ENCODE measurements at places on chromosomes 7 and 10.
A peak's percentile ranks its signal among the peaks of the same experiment; 100 is the strongest.

- DNase-seq, result no peak
Measured at GRCh38 chr10:104434601-104435000, 81.0 kb downstream of the CFAP58 start.

DNA sequence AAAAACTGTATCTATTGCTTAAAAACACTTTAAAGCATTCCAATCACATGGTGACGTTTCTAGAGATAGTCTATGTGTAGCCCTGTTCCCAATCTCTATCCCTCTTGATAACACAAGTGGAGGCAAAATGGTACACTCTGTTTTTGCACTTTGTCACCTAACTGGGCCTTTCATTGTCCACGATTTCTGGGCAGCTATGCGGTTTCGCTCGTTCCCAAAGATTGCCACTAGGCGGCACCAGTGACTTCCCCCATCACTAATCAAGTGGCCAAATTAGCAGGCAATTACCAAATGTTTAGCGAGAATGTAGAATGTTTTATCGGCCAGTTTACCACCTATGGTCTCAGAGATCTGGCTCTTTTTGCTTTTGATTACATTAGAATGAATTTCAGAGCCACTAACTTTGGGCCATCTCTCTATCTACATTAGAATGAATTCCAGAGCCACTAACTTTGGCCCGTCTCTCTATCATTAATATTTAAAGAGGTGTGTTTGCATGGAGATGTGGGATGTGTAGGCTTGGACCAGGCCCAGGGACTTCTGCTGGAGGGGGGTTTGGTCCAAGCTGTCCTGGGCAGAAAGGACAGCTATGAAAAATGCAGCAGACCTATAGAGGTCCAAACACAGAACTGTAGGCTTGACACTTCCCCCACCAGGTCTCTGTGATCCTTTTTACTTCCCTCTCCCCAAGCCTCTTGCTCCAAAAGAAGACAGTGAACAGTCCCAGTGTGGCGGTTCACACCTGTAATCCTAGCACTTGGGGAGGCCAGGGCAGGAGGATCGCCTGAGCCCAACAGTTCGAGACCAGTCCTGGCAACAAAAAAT is 90.1 kb downstream of the EPC1 start:
- no peak for DNase-seq

DNA sequence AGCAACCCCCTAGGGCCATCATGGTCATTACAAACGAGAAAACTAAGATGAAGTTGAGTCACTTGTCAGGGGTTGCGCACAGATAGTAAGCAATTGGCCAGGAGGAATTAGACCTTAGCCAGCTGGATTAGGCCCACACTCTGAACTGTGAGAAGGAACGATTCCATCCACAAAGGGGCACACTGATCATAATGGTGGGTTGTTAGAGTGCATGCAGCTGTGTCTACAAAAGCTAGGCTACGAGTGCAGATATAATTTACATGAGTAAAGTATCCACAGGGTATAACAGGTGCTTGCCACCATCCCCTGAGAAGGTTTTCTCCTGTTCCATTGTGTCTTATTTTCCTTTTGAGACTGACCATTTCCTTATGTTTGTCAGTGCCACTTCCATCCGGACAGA is 16.6 kb upstream of the FAM170B start:
- DNase-seq, result peak; percentile 14

DNA sequence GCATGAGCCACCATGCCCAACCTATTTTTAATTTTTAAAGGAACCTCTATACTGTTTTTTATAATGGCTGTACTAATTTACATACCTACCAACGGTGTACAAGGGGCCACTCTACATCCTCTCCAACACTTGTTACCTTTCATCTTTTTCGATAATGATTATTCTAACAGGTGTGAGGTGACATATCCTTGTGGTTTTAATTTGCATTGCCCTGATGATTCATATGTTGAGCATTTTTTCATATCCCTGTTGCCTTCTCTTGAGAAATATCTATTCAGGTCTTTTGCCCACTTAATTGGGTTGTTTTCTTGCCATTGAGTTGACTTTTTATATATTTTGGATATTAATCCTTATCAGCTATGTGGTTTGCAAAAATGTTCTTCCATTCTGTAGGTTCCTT is 167.0 kb downstream of the CTTNBP2 start:
- no peak for DNase-seq

DNA sequence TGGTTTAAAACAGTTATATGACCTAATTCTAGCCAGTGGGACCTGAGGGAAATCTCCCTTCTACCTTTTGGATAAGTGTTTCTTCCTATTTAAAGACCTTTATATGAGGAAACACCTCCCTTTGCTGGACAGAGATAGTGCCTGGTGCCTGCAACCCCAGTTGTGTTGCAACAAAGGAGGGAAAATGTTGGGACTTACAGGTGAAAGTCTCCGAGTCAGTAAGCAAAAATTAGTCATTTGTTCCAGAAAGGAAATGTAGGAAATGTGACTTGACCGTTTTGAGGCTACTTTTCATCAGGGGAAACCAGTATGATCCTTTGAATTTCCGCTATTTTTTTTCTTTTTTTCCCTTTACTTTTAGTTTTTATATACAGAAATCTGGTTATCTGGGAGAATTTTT is 165.5 kb downstream of the DKK1 start:
- no peak for DNase-seq

GRCh38 chr7:149586646-149587645 is 89.3 kb upstream of the ZNF746 start:
- DNase-seq, result no peak

DNA sequence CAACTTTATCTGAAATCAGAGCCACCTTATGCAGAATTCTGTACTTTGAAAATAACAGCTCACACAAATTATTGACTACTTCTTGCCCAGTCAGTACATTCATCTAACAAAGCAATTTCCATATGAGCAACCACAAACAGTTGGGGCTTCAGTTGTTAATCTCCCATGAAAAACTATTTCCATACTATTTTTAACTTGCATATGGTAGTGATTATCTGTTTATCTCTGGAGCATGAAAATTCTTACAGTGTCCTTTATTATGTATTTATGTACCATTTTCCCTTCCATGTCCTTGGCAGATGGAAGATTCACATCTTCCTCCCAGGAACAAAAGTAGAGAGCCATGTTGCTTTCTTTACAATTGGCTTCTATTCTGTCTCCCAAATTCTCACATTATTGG is 285.7 kb downstream of the CRPPA start:
- no peak for DNase-seq

- DNase-seq, result no peak
Measured at GRCh38 chr7:78197447-78197846, 398.9 kb downstream of the PHTF2 start.

GRCh38 chr7:140006600-140006999 is 56.2 kb downstream of the PARP12 start:
- no peak for DNase-seq

- no peak for DNase-seq
Measured at GRCh38 chr10:70666960-70667798, 5.1 kb upstream of the ADAMTS14 start.

- no peak for DNase-seq
Measured at GRCh38 chr10:1310271-1310789, 254.1 kb downstream of the WDR37 start.

DNA sequence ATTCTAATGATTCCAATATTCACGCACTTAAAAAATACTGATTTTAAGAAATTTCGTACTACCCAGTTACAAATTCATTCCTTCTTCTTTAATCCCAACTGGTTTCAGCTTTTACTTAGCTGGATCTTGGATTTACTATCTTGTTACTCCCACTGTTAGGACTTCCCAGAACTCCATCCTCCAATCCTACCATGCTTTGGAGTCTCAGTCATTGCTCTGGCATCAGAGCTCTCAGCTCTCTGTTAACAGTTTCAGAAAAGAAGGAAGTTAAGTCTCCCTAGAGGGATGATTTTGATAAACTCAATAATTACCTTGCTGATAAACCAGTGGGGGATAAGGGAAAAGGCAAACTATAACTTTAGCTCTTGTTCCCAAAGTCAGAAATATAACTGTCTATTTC is 9.5 kb downstream of the PPA1 start:
- DNase-seq, result no peak

GRCh38 chr10:36507715-36508114 is 617.7 kb upstream of the ANKRD30A start:
- DNase-seq, result no peak

GRCh38 chr7:114481999-114482398 is 67.4 kb downstream of the FOXP2 start:
- no peak for DNase-seq

DNA sequence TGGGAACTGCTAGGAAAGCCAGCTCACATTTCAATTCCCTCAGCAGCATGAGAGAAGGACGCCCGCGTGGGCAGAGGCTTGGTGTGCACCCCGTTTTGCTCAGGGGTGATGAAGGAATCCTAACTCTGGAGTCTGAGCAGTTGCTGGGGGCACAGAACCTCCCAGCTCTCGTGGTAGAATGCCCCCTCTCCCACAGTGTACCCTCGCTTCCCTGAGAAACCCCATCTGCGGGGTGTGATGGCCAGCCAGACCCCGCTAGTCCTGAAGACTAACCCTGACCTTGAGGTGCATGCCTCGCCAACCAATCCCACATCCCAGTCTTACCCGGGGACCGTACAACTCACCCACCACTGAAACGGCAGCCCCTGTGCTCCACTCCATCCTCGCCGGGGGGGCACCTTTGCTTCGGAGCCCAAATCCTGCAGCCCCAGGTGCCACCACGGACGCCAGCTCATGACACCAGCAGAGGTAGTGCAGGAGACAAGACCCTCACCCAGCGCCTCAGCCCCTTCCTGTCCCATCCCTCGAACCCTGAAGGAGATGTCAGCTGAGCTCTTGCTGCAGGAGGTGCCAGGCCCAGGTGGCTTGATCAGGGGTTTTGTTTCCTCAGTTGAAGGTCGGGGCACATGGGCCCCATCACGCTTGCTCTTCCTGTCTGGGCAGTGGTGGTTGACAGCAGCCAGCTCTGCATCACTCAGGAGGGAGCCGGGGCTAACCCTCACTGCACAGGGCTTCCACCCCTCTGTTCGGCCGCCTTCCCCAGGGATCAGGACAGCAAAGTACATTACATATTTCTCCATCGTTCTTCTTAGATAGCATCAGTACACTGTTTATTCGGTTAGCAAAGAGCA is 236.5 kb downstream of the MGMT start:
- DNase-seq, result no peak
